Heart left ventricle (tissue), 16 donors: ENCODE measurements at places on chromosomes 11 and 22.

GRCh38 chr22:39132871-39133524 lies 19.5 kb downstream of the CBX7 start:
- DNase-seq, result no peak
- H3K4me1 ChIP-seq, result peaks cover 16% of the 10 kb centered on the region
- no peak overlapping the region for H3K27ac ChIP-seq
- no peak overlapping the region for H3K4me3 ChIP-seq
- no peaks in the 10 kb centered on the region for H3K27me3 ChIP-seq

- H3K4me1 ChIP-seq, result no peaks in the 10 kb centered on the region
- no peak for DNase-seq
- no peak overlapping the region for H3K4me3 ChIP-seq
- H3K27me3 ChIP-seq, result peaks cover 4% of the 10 kb centered on the region
Observed at GRCh38 chr11:134733646-134734045, 321.6 kb upstream of the B3GAT1 start.

GRCh38 chr22:44947049-44947448 lies 62.8 kb downstream of the PHF21B start:
- H3K4me3 ChIP-seq, result no peak overlapping the region
- no peaks in the 10 kb centered on the region for H3K36me3 ChIP-seq
- no peak for DNase-seq
- H3K4me1 ChIP-seq, result no peaks in the 10 kb centered on the region

- H3K4me3 ChIP-seq, result no peak overlapping the region
- H3K36me3 ChIP-seq, result no peaks in the 10 kb centered on the region
- H3K4me1 ChIP-seq, result no peaks in the 10 kb centered on the region
- no peak overlapping the region for H3K27ac ChIP-seq
- no peaks in the 10 kb centered on the region for H3K27me3 ChIP-seq
- no peak for DNase-seq
Observed at GRCh38 chr11:97432926-97433325, 1043.1 kb downstream of the JRKL start.

GRCh38 chr11:34564406-34564805 lies 50.8 kb upstream of the ELF5 start:
- H3K4me3 ChIP-seq, result no peak overlapping the region
- H3K36me3 ChIP-seq, result no peaks in the 10 kb centered on the region
- peaks cover 8% of the 10 kb centered on the region for H3K27me3 ChIP-seq
- H3K27ac ChIP-seq, result no peak overlapping the region
- no peak for DNase-seq

GRCh38 chr22:38638216-38638615 lies 18.0 kb downstream of the FAM227A start:
- H3K4me3 ChIP-seq, result no peak overlapping the region
- H3K4me1 ChIP-seq, result no peaks in the 10 kb centered on the region
- H3K27me3 ChIP-seq, result no peaks in the 10 kb centered on the region
- H3K36me3 ChIP-seq, result no peaks in the 10 kb centered on the region

DNA sequence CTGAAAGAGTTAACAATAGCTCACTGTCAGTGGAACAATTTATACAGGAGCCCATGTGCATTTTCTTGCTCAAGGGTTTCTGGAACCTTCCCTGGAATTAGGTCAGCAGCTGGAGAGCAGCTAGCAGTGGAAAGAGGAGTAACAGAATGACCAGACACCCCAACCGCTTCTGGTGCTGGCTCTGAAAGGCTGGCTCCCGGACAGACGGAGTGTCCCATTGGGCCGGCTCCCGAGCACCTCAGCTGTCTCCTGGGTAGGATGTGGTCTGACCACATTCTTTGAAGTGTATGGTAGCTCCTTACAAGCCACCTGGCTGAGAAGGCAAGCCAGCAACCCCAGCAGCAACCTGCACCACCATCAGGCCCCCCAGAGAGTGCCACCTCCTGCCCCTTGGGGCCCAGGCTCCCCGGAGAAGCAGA lies 44.7 kb downstream of the ABTB2 start:
- no peak overlapping the region for H3K27ac ChIP-seq
- H3K36me3 ChIP-seq, result no peaks in the 10 kb centered on the region
- H3K4me3 ChIP-seq, result no peak overlapping the region

DNA sequence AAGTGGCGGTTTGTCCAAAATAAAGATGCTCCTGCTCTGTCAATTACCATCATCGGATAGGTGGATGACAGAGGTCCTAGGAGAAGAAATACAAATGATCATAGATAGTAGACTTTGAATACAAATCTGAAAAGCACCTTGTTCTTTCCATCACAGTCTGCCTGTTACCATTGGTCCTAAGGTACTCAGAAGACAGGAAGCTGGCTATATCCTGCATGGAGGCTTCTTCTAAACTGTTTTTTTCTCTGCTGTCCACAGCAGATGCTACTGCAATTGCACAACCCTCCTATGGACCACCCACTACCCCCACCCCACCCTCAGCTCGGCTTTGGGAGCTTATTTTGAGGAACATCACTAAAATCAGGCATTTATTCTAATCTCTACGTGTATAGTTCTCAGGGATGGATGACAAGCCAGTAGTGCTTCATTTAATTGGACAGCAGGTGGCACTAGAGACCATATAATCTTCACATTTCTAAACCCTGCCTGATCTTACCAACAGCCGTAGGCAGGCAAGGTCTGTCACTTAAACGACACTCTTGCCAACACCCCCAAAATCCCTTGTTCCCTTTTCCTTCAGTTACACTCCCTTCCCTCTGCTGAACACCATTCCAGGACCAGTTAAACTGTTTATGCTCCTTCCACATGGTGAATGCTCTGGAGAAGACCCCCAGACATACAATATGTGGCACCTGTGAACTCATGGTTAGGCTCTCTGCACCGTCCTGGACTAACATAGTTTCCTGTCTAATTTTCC lies 6.6 kb upstream of the PTS start:
- peak; percentile 28 for DNase-seq
- no peak overlapping the region for H3K27ac ChIP-seq
- no peaks in the 10 kb centered on the region for H3K4me1 ChIP-seq
- H3K27me3 ChIP-seq, result no peaks in the 10 kb centered on the region

GRCh38 chr11:129864811-129865210 lies 30.6 kb downstream of the NFRKB start:
- no peaks in the 10 kb centered on the region for H3K27me3 ChIP-seq
- H3K36me3 ChIP-seq, result peaks cover 64% of the 10 kb centered on the region
- H3K4me3 ChIP-seq, result no peak overlapping the region
- no peak for DNase-seq
- no peak overlapping the region for H3K27ac ChIP-seq

DNA sequence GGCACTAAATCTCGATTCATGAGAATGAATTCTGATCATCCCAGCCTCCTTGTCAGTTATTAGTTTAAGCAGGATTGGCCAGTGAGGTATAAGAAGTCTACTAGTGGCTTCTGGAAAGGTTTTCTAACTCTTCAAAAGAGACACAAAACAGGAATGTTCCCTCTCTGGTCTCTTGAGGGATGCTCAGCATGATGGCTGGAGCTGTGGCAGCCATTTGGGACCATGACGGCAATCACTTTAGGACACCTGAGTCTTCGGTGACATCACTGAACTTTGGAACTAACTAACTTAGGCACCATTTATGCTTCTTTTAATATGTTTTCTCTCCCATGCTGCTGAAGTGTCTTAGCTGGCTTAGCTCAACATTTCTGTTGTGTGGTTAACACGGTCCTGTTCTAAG lies 20.2 kb upstream of the CRY2 start:
- no peaks in the 10 kb centered on the region for H3K27me3 ChIP-seq
- H3K27ac ChIP-seq, result no peak overlapping the region
- no peak overlapping the region for H3K4me3 ChIP-seq
- DNase-seq, result no peak
- no peaks in the 10 kb centered on the region for H3K4me1 ChIP-seq

DNA sequence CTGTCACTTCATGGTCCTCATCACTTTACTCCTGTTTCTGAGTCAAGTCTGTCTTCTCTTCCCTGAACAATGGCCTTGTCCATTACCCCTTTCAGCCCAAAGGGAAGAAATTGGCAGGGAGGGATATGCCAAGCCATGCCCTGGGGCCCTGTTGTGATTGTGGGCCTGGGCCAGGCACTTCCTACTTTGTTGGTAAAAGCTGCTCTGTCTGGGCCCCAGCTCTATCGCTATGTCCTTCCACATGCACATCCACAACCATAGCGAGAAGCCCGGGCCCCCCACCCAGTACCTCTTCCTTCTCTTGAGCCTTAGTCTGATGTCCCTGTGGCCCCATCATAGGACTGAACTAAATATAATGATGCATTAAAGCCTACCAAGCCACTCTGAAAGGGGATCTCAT lies 126.7 kb upstream of the RCN1 start:
- no peaks in the 10 kb centered on the region for H3K27me3 ChIP-seq
- H3K4me1 ChIP-seq, result no peaks in the 10 kb centered on the region
- no peak overlapping the region for H3K4me3 ChIP-seq
- DNase-seq, result no peak
- H3K36me3 ChIP-seq, result no peaks in the 10 kb centered on the region
- H3K27ac ChIP-seq, result no peak overlapping the region

DNA sequence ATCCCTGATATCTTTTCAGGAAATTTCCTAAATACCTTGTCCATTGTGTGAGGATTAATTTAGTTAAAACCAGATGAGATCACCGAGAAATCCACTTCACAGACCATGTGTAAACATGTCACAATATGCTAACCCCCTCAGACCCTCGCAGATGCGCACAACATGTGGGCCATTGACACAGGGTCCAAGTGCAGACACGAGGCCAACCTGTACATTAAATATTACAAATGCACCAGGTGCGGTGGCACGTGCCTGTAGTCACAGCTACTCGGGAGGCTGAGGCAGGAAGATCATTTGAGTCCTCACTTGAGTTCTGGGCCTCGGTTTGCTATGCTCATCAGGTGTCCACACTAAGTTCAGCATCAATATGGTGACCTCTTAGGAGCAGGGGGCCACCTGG lies 9.9 kb upstream of the TMPRSS4 start:
- H3K36me3 ChIP-seq, result no peaks in the 10 kb centered on the region
- H3K27ac ChIP-seq, result no peak overlapping the region
- H3K27me3 ChIP-seq, result no peaks in the 10 kb centered on the region
- no peak for DNase-seq
- H3K4me3 ChIP-seq, result no peak overlapping the region
- no peaks in the 10 kb centered on the region for H3K4me1 ChIP-seq

- H3K4me1 ChIP-seq, result no peaks in the 10 kb centered on the region
- H3K4me3 ChIP-seq, result no peak overlapping the region
- H3K27me3 ChIP-seq, result no peaks in the 10 kb centered on the region
- no peak overlapping the region for H3K27ac ChIP-seq
- H3K36me3 ChIP-seq, result no peaks in the 10 kb centered on the region
Observed at GRCh38 chr22:34761111-34761510, 304.8 kb upstream of the ISX start.

GRCh38 chr11:131411636-131412035 lies 41.2 kb downstream of the NTM start:
- no peak for DNase-seq
- no peak overlapping the region for H3K4me3 ChIP-seq
- H3K27ac ChIP-seq, result no peak overlapping the region

GRCh38 chr22:39623603-39624500 lies 53.3 kb downstream of the CACNA1I start:
- H3K4me1 ChIP-seq, result no peaks in the 10 kb centered on the region
- H3K36me3 ChIP-seq, result no peaks in the 10 kb centered on the region
- DNase-seq, result no peak
- peaks cover 31% of the 10 kb centered on the region for H3K27me3 ChIP-seq

DNA sequence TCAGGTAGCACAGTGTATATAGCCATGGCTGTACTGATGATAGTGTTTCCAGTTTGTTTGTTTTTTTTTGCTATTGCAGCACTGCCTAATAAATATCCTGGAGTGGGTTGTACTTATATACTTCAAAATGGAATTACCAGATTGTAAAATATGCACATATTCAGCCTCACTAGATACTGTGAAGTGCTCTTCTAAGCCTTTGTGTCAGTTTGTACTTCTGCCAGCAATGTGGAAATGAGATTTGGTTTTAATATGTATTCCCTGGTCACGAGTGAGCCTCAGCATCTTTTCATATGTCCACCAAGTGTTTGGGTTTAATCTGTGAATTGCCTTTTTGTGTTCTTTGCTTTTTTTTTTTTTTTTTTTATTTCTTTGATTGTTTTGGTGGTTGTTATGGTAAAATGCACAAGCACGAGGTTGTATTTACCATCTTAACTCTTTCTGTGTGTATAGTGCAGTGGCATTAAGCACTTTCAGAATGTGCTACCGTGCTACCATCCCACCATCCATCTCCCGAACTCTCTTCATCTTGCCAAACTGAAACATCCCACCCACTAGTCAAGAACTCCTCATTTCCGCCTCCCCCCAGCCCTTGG lies 34.9 kb downstream of the ST3GAL4 start:
- no peak for DNase-seq
- no peaks in the 10 kb centered on the region for H3K36me3 ChIP-seq
- H3K4me1 ChIP-seq, result peaks cover 57% of the 10 kb centered on the region
- no peak overlapping the region for H3K4me3 ChIP-seq
- H3K27me3 ChIP-seq, result no peaks in the 10 kb centered on the region
- peak overlapping the region; percentile 90 for H3K27ac ChIP-seq

GRCh38 chr11:9136741-9137140 lies 45.3 kb upstream of the SCUBE2 start:
- H3K27ac ChIP-seq, result no peak overlapping the region
- no peaks in the 10 kb centered on the region for H3K4me1 ChIP-seq
- no peaks in the 10 kb centered on the region for H3K27me3 ChIP-seq
- H3K36me3 ChIP-seq, result peaks cover 76% of the 10 kb centered on the region
- no peak overlapping the region for H3K4me3 ChIP-seq

DNA sequence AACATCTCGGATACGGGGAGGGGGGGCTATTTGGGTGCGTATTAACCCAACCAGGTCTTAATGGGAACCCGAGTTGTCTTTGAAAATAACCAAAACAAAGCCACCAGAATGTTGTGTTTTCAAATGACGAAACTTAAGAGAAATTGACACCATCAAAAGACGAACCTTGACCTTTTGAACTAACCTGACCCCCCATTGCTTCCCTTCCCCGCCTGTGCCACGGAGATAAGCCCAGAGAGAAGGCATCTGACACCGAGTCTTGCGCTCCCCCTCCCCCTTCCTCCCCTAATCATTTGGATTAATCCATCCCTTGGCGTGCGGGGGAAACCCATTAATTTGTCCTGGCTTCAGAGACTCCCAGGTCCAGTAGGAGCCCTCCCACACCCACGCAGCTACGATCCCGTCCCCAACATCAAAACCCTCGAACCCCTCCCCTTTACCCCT lies 4.5 kb upstream of the GCAT start:
- H3K36me3 ChIP-seq, result no peaks in the 10 kb centered on the region
- no peak overlapping the region for H3K27ac ChIP-seq
- no peak for DNase-seq
- H3K27me3 ChIP-seq, result no peaks in the 10 kb centered on the region

DNA sequence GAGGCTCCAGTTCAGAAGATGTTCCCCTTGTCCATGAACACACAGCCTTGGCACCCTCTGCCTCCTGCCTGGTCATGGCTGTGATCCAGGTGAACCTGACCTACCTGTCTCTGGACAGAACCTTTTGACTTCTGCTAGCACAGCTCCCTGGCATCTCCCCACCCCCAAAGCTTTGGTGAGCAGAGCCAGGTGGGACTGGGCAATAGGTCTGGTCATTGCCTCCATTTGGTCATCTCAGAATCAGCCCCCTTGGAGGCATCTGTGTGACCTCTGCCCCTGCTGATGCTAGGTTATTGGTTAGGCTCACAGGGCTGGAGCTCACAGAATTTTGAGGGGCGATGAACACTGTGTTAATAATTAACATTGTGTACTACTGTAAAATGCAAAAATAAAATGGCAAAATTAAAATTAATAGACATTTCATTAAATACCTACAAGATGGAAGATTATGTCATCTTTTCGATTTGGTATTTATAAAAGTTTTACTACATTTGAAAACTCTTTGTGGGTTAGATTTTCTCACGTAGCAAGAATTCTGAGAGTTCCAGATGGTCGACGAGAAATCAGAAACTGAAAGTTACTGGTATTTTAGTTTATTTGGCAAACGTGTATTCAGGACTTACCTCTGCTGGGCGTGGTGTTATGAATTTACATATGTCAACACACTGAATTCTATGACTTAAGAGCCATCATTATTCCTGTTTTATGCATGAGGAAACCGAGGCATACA lies 8.3 kb upstream of the KIAA0930 start:
- H3K27me3 ChIP-seq, result no peaks in the 10 kb centered on the region
- no peaks in the 10 kb centered on the region for H3K4me1 ChIP-seq
- H3K36me3 ChIP-seq, result no peaks in the 10 kb centered on the region
- H3K4me3 ChIP-seq, result no peak overlapping the region
